NCI-H1092 (cell line): ENCODE measurements at places on chromosomes 6 and 20.
A peak's percentile ranks its signal among the peaks of the same experiment; 100 is the strongest.

GRCh38 chr6:3506751-3507383, 50.0 kb upstream of the SLC22A23 start:
- no peak for DNase-seq

- peak; percentile 36 for DNase-seq
Observed at GRCh38 chr6:160137989-160138835, 16.6 kb downstream of the SLC22A1 start.

GRCh38 chr20:58449681-58450221, 60.7 kb downstream of the VAPB start:
- DNase-seq: no peak

GRCh38 chr6:68756454-68757375, 121.6 kb downstream of the ADGRB3 start:
- no peak for DNase-seq

GRCh38 chr20:33460711-33461110, 17.1 kb upstream of the SNTA1 start:
- no peak for DNase-seq

DNA sequence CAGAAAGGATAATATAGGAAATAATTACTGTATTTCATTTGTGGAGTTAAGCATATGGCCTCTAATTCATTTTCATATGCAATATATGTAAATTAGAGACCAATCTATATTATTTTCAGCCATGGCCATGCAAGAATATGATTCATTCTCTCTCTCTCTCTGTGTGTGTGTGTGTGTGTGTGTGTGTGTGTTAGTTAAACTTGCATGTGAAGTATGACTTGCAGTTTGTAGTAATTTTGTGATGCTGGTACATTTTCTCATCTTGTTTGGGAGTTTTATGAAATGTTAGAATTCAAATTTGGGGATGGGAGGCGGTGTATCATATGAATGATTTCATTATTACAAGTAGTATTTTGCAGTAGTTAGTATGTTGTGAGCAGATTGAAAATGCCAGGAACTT, 74.8 kb downstream of the JARID2 start:
- DNase-seq: no peak

DNA sequence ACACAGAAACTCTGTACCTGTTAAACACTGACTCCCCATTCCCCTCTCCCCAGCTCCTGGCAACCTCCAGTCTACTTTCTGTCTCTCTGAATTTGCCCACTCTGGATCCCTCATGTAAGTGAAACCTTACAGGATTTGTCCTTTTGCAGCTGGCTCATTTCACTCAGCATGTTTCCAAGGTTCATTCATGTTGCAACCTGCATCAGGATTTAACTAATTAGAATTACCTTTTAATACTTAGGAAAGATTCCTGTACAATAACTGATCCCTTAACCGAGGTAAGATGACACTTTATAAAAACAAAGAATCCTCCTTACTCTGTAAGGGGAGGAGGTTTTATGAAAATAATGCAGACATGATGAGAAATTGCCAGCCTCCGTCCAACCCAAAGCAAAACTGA, 113.1 kb upstream of the MTHFD1L start:
- no peak for DNase-seq

GRCh38 chr20:4592316-4593148, 129.2 kb upstream of the PRND start:
- DNase-seq: no peak

- DNase-seq: no peak
Observed at GRCh38 chr6:35594503-35595186, 81.9 kb upstream of the TULP1 start.

GRCh38 chr20:6746901-6747609, 20.4 kb upstream of the BMP2 start:
- DNase-seq: no peak

GRCh38 chr6:148697895-148698440, 48.9 kb upstream of the UST start:
- no peak for DNase-seq

GRCh38 chr6:162178666-162179065, 548.9 kb downstream of the PRKN start:
- DNase-seq: no peak

GRCh38 chr20:24771542-24772061, 177.5 kb upstream of the CST7 start:
- DNase-seq: no peak

GRCh38 chr6:39593646-39594045, 131.6 kb downstream of the KIF6 start:
- DNase-seq: no peak

DNA sequence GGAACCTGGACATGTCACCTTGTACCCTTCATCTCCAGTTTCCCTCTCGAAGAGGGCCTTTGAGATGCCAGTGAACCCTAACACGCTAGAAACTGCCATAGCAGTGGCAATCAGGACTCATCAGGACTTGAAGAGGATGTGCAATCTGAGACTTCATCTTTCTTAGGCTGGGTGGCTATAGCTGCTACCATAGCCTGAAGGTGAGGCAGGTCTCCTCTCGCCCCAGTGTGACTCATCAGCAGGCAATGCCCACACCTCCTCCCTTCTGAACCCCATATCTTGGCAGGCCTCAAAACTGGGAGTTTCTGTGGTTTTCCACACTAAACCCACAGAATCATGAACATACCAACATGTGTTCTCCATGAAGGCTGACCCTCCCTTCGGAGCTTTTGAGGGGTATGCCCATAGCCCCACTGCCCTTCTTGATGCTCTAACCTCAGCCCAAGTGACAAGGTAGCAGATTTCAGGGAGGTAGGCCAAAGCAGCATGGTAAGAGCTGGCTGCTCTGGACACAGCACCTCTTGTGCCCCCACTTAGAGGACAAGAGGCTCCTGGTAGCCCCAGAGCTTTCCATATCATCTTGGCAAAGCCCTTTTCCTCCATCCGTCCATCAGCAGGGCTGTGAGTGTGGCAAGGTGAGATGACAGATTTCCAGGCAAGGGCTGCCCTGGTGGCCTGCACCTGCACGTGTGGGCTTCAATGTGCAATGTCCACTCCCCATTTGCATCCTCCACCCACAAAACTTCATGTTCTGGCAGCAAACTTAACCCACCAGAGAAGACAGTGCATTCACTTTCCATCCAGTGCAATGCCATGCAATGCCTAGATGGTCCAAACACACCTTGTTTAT, 2.6 kb downstream of the BLCAP start:
- DNase-seq: no peak

DNA sequence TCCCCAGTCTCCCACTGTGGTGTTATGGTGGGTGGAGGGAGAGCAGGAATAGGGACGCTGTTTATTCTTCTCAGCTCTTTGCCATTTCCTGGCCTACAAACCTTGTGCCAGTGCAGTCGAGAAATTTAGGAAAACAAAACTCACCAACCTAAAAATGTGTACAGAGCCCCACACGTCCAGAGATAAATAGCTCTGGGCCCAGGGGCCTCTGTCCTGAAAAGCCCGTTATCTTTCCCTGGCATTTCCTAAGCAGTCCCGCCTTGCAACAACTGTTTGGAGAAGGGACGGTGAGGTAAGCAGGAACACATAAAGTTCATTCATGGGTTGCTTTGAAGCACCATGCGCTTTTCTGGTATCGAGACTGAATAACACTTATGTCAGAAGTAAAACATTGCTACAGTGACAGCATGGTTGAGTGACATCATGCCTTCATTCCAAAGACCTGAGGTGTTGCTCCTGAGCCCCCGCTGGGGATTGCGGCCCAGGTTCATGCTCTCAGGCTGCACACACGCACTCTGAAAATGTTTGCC, 80.1 kb upstream of the NXT1 start:
- DNase-seq: no peak

DNA sequence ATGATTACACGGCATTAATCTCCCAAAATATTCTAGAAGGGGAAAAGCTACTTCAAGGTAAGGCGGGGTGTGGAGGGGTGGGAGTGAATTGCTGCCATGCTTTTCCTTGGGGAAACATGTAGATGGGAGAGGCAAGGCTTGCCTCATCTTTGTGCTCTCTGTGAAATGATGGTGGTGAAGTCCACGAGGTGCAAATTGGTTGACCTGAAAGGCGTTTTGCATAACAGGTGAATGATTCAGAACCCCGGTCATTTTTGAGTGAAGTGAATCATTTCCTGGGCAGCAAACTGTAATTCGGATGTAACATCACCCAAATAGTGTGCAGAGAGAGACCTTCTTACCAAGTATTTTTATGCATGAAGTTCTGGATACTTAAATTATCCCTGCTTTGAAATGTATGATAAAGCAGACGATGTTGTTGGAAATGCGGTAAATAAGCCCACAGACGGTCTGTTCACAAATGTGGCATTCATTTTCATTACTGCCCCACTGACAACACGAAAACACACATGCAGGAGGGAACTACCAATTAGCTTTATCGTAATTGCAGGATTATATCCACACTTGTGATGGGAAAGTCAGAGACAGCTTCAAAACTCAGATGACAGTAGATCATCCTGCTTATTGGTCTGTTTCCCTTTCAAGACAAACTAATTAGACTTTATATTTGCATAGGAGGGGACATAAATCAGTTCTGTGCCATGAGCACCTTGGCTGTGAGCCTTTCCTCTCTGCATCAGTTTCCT, 3.0 kb downstream of the CDH4 start:
- DNase-seq: no peak

- no peak for DNase-seq
Observed at GRCh38 chr6:157075549-157076450, 247.5 kb downstream of the TMEM242 start.

DNA sequence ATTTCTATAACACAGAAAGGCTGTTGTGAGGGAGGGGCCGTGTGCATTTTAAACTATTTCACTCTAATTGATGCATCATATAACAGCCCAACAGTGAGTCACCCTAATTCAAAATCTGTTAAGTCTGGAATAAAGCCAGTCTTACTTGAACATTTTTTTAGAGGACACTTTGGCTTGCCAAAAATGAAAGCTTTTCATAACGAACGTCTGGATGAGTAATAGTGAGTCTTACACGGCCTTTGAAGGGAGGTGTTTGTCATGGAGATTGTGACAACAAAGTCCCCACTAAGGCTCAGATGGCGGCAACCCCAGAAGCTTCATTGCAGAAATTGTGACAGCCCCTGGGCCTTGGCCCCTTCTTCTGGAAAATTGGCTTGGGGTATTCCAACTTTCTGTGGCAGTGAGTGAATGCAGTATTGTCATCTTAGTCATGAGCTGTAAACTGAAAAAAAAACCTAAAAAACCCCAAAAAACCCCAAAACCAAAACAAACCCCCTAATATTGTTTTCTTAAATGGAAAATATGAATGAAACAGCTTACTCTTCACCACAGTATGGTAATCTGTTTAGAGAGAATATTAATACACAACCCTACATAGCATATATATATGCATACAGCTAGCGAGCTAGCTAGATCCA, 92.6 kb upstream of the CLDN20 start:
- no peak for DNase-seq
